ENCODE measurements at places on chromosomes 3 and 15.

DNA sequence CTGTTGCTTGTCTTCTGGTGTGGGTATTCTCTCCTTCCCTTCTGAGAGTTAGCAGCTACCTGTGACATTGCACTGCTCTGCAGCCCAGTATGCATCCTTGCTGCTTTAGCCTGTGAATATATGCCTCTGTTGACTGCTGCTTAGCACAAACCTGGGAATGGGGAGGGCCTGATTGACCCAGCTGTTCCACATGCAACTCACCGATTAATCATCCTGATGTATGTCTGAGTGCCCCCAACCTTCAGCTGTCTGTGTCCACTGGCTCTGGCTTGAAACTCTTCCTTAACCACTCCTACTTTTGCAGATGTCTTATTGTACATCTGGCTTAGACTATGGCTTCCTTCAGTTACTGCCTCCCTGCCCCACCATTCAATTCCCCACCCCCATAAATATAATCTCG is 119.1 kb downstream of the RASA2 start:
- no peak for DNase-seq

- no peak for DNase-seq
These were observed 38.5 kb downstream of the ZBTB20 start for GRCh38 chr3:115108614-115109013.

DNA sequence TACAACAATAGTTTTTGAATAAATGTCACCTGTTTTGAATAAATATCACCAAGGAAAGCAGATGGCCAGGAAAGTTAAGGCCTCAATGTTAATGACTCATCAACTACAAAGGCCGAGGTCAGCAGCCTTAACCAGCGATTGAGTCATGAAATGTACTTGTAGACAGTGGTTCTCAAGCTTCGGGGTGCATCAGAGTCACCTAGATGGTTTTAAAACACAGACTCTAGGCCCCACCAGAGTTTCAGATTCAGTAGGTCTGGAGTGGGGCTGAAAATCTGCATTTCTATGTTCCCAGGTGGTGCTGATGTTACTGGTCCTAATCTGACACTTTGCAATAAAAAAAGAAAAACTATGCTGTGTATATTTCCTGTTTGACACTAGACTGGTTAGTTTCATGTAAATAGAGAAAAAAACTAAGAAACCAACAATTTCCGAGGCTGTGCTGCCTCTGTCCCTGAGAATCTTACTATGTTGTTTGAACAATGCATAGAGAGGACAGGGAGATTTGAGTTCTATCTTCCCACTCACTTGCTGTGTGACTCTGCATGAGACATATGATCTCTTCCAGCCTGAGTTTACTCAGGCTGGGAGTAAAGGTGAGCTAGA is 9.8 kb downstream of the RAB27A start:
- peak; percentile 37 for DNase-seq

- DNase-seq, result peak; percentile 27
These were observed 165.6 kb downstream of the NSMCE3 start for GRCh38 chr15:29103824-29104565.

DNA sequence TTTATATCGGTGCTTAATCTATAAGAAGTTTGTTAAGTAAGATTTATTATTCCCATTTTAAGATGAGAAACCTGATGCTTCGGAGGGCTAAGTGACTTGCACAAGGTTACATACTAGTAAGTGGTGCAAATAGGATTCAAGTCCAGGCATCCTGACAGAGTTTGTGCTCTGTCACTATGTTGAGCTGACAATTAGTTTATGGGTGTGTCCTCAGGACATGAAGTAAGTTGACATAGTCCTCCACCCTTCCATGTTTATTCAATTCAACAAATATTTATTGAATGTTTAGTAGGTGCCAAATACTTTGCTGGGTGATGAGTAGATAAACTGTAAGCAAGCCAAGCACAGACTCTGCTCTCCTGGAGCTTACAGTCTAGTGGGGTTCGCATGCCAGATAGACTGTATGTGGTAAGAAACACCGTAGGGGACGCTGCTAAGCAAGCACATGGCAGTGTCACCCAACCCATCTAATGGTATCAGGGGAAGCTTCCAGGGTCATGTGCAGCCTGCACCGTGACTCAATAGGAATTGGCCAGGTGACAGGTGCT is 342.7 kb upstream of the SATB1 start:
- no peak for DNase-seq

GRCh38 chr3:70805061-70805889 is 492.8 kb upstream of the MDFIC2 start:
- DNase-seq, result no peak

DNA sequence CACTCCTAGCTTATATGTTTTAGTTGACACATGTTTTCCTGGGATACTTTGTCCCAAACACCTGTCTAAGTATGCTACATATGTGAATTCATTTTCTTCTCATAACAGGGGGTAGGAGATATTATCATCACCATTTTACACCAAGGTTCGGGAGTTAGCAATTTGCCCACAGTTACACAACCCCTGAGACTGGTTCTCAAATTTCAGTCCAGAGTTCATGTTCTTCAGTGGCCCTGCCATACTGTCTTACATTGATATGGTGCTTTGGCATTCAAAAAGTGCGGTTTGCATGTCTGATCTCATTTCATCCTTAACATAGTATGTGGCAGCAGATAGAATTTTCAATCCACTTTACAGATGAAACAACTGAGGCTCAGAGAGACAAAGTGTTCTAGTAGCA is 38.4 kb downstream of the ROBO2 start:
- DNase-seq, result no peak

DNA sequence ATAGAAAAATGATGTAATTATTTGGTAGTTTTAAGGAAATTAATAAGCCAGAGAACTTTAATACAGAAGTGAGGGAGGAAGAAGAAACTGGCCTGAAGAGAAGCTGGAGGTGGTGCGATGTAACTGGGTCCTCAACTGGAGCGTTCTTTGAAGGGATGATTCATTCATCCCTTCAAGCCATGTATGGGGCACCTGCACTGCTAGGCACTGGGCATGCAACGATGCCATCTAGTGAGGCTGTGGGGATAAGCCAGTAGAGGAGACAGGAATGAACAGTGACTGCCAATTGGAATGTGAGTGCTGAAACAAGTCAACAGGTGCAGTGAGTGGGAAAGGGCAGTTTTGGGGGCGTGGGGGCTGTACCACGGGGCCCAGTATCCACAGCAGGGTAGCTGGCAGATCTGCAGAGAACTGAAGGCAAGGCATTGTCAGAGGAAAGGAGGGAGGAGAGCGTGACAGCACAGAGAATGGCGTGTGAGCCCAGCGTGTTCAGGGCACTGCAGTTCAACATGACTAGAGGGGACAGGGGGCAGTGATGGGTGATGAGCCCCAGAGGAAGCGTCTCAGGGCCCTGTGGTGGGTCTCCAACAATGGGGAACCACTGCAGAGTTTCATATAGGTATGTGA is 3.8 kb upstream of the KIF23 start:
- peak; percentile 21 for DNase-seq

- no peak for DNase-seq
These were observed 45.0 kb downstream of the RPLP1 start for GRCh38 chr15:69497667-69498066.

DNA sequence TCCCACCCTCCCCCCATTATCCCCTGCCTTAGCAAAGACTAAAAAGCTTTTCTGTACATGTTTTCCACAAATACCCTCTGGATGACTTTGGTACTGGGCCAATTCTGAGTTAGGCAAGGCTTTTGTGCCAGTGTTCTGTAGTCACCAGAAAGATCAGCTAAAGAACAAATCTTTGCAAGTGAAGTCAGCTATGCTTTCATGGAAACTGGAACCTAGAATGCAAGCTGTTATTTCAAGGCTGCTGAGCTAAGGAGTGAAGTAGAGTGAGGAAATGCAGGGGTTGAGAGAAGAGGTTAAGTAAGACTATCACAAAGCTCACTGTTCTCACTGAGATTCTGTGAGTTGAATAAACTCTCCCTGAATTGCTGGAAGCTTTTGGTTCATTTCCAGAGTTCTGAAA is 107.8 kb upstream of the CNTN3 start:
- DNase-seq, result no peak

DNA sequence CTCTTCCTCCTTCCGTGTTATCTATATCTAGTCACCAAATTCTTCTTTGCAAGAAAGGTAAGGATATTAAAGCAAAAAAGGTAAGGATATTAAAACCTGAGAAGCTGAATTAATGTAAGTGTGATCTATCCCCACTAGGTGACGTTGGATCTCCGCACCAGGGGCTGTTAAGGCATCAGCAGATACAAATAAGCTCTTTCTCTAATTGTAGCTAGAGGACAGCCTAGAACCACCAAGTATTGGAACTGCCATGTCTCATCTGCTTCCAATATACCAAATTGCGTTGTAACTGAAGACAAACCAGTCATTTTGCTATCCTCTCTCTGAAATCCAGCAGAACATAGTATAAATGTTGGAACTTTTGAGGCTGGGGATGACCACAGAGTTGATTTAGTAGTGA is 471.2 kb upstream of the TGFBR2 start:
- DNase-seq, result no peak

GRCh38 chr3:143897576-143898295 is 49.5 kb upstream of the SLC9A9 start:
- no peak for DNase-seq

GRCh38 chr3:111333642-111334041 is 208.4 kb upstream of the CD96 start:
- no peak for DNase-seq

DNA sequence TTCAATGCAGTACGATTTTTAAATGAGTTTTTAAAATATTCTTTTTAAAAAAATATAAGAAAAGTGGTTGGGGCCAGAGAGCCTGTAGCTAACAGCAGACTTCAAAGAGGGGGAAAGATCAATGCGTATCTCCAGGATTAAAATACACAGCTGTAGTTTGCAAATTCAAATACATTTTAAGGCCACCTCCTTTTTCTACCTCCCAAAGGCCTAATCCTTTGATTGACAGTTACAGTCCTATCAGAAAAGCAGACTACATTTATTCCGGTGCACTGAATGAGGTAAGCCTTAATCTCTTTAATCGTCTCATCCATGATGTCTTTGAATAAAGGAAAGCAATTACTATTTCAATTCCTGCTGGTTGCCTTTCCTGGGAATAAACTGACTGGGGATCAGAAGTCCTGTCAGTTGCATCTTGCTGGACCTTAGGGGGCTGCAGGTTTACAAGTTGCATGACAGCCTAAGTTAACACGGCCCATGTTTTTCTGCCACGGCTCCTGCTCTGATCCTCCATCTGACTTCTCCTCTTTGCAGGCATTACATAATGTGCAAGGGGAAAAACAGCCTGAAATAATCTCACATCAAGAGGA is 51.7 kb downstream of the CADPS start:
- no peak for DNase-seq

GRCh38 chr3:188274249-188274915 is 120.4 kb downstream of the LPP start:
- DNase-seq, result no peak

GRCh38 chr3:133573629-133574194 is at the start of gene CDV3:
Gene CDV3 (plus strand): TSS chr3:133573686. CDS start chr3:133574045, 359 bp downstream.
- DNase-seq, result no peak

DNA sequence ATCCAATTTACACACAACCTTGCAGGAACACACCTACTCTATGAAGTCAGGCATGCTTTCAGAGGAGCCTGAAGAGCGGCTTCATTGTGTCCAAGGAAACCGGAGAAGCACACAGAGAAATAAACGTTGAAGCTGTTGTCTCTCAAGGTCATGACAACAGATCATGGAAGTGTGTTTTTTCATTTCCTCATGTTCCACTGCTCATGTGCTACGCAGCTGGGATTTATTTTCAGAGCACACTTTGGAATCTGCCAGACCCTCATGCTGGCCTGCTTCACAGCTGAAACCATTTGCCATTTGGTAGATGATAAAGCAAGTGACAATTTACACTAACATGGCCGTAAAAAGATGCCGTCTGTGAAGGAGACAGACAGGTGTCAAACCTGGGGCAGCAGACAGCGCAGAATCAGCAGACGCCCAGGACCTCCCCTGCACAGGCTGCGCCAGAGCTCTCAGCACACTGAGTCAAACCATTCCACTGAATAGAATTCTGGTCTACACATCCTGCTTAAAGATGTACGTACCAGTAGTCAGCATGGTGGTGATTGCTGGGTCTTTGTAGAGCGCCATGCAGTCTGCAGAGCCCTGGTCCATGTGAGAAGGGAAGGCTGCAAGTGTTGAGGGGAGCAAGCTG is 99.3 kb downstream of the ARNT2 start:
- no peak for DNase-seq

GRCh38 chr3:142808103-142808917 is 80.6 kb downstream of the PCOLCE2 start:
- DNase-seq, result no peak

GRCh38 chr3:71428841-71429596 is 154.5 kb downstream of the FOXP1 start:
- DNase-seq, result no peak

DNA sequence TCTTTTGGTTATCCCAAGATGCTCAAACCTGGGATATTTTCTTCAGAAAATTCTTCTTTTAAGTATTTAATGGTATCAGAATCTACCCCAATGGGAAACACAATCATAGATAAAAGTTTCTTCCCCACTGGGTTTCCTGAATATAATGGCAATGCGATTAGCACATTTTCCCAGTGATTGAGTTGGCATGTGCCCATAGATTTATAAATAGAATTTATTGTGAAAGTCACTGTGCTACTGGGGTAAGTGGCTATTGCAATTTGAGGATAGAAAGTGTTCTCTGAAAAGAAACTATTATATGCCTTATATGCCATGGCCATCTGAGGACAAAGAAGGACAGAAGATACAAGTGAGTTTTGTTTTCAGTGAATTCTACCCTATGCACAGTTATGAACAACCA is 99.0 kb upstream of the RBMS3 start:
- no peak for DNase-seq

- no peak for DNase-seq
These were observed 19.9 kb downstream of the RPLP1 start for GRCh38 chr15:69472562-69472961.

- DNase-seq, result no peak
These were observed 38.6 kb upstream of the SEC22A start for GRCh38 chr3:123163141-123163540.

- DNase-seq, result peak; percentile 4
These were observed 15.7 kb upstream of the MEF2A start for GRCh38 chr15:99550077-99550476.

DNA sequence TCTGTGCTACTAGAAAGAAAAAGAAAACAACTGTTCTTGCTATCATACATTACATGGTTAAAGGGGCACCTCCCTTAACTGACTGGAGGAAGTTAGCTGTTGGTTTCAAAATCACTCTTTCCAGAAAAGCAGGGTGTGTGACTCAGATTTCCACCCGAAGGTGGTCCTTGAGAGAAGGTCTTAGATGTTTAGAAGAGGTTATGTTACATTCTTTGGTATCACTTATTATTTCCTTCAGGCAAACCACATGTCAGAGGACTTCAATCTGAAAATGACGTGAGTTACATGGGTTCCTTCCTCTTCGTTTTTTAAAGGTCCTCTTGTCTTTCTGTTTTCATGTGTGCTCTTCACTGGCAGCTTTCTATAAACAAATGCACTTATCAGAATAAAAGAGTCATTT is 307.9 kb upstream of the CBLB start:
- peak; percentile 78 for DNase-seq

- DNase-seq, result no peak
These were observed 31.7 kb downstream of the PRR20G start for GRCh38 chr3:127256138-127256537.

DNA sequence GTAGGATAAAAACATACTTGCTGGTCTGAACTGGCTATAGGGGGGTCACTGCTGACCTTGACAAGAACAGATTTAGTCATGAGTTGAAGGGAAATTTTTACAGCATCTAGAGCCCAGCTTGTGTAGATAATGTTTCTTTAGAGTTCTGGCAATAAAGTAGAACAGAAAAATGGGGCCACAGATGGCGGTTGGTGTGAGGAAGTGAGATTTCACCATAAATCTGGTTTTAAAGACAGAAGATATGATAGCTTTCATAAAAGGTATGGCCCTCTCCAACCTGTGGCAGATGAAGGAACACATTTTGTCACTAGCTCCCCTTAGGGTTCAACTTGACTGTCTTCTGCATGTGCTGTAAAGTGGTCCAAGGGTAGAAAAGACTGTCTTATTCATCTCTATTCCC is 24.3 kb upstream of the IMPDH2 start:
- DNase-seq, result no peak

Measured in stimulated activated CD4-positive, alpha-beta T cell treated with anti-CD3 and anti-CD28 coated beads, Interleukin-2, amount 100 ng/mL, for 4 hours (primary cell).